ENCODE measurements at places on chromosomes 11 and 22.

DNA sequence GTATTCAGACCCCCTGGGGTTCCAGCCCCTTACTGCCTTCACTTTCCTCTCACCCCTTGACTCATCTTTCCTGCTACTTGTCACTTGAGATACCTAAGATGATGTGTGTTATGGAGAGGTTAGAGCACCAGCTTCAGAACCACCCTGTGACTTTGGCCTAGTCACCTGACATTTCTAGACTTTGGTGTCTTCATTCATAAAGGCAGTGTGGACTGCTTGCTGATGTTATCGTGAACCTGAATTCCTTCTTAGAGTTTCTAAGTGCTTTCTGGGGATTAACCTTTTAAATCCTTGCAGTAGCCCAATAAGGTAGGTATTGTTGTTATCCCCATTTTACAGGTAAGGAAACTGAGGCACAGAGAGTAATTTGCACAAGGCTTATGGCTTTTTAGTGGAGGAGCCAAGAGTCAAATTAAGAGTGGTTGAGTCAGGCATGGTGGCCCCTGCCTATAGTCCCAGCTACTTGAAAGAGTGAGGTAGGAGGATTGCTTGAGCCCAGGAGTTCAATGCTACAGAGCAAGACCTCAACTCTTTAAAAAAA is 5.1 kb upstream of the BBS1 start:
- no peak for DNase-seq

GRCh38 chr11:113574586-113574985 is 99.4 kb upstream of the DRD2 start:
- DNase-seq = no peak

DNA sequence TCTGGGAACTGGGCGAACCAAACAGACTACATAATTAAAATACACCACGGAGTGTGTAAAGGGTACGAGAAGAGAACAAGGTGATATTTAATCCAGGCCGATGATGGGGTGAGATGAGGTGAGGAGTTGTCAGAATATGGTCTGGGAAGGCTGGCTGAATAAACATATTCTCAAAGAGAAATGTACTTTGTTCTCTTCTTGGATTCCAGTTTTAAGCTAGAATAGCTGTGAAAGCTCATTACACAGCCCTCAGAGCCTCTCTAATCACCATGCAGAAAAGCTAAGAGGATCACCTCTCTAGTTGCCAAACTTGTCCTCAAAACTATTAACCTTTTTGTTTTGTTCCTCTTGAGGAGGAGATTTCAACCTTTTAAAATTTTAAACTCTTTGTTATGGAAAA is 89.8 kb downstream of the ATG16L2 start:
- no peak for DNase-seq

DNA sequence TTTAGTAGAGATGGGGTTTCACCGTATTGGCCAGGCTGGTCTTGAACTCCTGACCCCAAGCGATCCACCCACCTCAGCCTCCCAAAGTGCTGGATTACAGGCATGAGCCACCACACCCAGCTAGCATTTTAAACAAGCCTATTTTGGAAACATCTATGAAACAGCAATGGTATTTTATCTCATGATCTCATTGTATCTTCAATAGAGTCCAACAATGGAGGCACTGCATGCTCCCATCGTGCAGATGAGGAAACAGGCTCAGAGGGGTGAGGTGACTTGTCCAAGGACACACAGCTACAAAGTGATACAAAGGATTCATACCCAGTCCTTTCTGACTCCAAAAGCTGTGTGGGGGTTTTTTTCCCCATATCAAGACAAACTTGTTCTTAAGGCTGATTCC is 39.0 kb upstream of the RTL6 start:
- DNase-seq = no peak

All from choroid plexus epithelial cell (primary cell).